Stimulated activated CD8-positive, alpha-beta memory T cell treated with anti-CD3 and anti-CD28 coated beads, Interleukin-4, amount 100 ng/mL, for 24 hours (primary cell): ENCODE measurements at places on chromosomes 3 and 15.

DNA sequence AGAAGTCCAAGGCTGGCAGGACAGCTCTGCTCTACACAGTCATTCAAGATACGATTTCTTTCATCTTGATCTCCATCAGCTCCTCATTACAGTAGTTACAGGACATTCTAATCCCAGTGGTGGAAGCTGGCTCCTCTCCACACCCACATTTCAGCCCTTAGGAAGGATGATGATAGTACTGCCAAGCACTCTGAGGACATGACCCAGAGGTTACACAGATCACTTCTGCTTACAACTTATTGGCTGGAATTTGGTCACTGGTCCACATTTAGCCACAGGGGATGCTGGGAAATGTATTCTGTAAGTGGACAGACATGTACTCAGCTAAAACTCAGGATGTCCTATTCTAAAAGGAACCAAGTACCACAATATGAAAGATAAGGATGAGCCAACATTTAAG lies 77.1 kb downstream of the IQCH start:
- no peak for DNase-seq

GRCh38 chr3:145906755-145907154 lies 254.2 kb downstream of the PLOD2 start:
- DNase-seq = no peak

DNA sequence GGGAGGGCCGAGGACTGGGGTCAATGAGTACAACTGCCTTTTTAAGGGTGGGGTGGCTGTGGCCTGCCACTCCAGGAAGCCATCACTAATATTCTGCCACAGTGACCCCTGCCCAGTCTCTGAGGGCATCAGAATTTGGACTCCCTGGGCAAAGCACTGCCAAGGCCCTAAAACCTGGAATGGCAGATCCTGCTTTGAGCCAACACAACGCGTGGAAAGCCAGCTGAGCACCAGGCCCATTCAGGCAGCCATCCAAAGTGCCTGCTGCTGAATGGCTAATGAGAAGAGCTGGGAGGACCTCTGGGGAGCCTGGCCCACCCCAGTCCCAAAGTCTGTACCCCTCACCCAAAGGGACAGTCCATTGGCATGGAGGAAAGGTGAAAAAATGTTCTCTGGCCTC lies 5.0 kb downstream of the TWF2 start:
- no peak for DNase-seq

DNA sequence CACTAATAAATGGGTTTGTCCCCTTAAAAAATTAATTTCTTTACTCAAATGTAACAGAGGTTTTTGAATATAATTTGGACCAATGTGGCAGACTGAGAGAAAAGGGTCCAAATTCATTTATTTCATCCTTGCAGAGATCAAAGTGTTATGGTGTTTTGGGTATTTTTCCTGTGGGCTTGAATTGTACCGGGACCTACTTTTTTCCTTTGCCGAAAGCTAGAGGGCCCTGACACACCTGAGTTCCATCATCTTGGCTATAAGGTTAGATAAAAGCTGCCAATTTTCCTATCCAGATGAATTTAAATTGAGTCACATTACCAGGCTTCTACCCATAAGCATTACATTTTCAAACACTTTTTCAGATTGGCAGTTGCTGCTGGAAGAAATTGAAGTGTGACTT lies 908 bp downstream of the CCNB2 start:
- DNase-seq = no peak

DNA sequence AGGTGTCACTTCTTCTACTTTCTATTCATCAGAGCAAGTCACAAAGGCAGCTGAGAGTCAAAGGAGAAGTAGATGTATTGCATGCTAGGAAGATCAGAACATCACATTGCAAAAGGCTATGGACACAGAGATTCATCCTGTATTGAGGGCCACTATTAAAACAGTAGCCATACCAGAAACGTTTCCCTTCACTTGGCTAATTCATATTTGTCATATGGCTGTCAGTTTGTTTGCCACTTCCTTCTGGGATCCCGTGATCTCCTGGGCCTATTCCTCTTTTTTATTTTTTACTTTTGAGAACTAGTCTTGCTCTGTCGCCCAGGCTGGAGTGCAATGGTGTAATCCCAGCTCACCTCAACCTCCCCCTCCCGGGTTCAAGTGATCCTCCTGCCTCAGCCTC lies 184.0 kb upstream of the SATB1 start:
- DNase-seq = no peak

DNA sequence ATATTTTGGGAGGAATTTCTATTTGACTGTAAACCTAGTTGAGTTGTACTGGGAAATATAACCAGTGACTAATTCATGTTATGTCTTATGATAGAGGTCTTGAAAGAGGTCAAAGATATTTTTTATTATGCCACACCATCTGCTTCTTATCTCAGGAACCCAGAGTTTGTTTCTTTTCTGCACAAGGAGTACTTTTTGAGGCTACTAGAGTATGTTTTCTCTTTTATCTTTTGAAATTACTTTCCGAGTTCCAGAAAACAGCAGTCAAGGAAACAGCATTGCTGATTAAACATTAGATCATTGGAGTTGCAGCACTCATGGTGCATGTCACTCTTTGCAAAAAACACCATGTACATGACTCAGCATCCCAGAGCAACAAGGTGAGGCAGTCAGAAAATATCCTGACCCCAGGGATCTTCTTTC lies 645.8 kb upstream of the NR2F2 start:
- no peak for DNase-seq
